Dorsolateral prefrontal cortex (tissue), 122 donors: ENCODE measurements at places on chromosomes 5 and 9.

DNA sequence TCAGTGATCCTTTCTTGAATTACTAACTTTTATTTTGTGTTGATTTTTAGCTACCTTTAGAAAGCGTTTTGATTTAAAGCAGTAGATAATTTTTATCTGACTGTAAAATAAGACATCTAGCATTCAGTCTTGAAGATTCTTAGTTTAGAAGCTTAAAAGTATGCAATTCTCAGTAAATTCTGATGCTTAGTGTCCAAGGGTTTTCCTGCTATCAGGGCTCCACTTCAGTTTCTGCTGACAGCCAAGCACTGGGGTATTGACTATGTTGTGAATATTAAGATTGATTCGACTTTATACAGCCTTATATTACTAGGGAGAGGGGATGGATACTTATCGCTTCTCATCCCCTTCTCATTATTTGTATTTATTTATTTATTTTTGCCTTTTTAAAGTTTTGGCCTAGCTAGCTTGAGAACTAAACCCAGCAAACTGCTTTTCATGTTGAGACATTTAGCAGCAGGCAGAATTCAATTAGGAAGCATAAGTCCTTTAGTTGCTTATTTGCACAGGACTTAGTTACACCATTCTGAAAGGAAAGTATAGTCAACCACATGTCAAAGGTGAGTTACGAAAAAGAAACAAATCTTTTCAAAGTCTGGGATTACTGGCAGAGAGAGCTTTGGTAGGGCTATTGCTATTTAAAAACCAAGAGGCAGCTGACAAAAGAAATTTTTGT, 2.9 kb downstream of the PBX3 start:
- no peak for DNase-seq

GRCh38 chr5:92002721-92003274, 619.7 kb upstream of the ARRDC3 start:
- DNase-seq: no peak

- DNase-seq: no peak
Measured at GRCh38 chr5:9067154-9067553, 478.7 kb downstream of the SEMA5A start.

DNA sequence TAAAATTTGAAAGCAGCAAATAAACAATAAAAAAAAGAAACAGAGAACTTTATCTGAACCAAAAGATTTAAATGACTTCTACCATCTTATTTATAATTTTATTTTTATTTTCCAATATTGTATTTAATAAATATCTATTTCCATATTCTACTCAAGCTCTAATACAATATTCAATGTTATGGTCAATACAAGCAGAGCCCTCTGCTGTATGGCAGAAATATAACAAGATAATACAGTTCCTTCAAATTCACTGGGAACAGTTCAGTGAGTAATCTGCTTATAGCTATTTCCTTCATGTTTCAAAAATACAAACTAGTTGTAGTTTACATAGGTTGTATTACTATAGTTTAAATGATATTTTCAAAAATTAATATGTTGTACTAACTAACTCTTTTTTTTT, 332.7 kb downstream of the PRDM9 start:
- no peak for DNase-seq

GRCh38 chr5:143716881-143717280, 95.1 kb upstream of the HMHB1 start:
- no peak for DNase-seq

- DNase-seq: no peak
Measured at GRCh38 chr9:130138171-130138653, 34.0 kb upstream of the NCS1 start.

- no peak for DNase-seq
Measured at GRCh38 chr5:172448999-172449398, 5.3 kb downstream of the SH3PXD2B start.

DNA sequence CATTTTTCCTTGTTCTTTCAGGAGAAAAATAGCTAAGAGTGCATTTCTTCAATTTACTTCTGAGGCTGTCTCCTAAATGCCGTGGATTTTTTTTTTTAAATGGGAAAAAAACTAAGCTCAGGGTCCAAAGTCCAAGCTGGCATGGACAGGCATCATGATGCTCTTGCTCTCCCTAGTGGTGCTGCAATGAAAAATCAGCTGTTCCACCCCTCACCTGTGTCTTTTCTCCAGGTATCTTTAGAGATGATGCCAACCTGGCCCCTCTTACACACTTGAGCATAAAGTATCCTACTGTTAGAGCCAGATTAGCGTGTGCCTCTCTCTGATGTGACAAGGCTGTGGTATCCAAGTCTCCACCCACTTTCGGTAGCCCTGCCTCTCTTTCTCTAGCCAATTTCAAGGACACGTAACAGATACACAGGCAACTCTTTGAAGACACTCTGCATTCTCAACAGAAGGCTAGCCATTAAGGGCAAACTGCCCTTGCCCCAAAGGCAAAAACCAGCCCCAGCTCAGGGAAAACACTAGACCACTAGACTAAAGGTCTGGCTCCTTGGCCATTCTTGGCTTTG, 208.8 kb downstream of the SAXO1 start:
- DNase-seq: no peak

DNA sequence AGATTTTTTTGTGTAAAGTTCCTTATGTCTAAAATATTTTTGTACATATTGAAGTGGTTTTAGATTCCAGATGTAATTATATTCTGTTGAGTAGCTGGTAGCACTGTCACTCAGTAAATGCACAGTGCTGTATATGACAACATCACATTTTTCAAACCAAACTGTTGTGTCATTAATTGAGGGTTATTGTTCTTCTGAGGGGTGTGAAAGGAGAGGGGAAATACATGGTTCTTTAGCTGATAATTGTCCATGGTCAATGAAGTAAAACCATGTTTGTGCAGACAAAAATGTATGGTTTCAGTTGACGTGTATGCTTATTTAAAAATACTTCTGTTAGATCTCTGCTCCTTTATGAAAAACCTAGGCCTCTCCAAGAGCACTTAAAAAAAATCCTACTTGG, 3.3 kb downstream of the ZNF462 start:
- no peak for DNase-seq

GRCh38 chr5:36389245-36389644, 87.5 kb upstream of the RANBP3L start:
- no peak for DNase-seq

- DNase-seq: no peak
Measured at GRCh38 chr9:133693116-133693515, 45.0 kb downstream of the SARDH start.

GRCh38 chr5:174523311-174524071, 200.9 kb upstream of the MSX2 start:
- no peak for DNase-seq

GRCh38 chr9:124780060-124780756, 3.3 kb downstream of the OLFML2A start:
- DNase-seq: no peak

DNA sequence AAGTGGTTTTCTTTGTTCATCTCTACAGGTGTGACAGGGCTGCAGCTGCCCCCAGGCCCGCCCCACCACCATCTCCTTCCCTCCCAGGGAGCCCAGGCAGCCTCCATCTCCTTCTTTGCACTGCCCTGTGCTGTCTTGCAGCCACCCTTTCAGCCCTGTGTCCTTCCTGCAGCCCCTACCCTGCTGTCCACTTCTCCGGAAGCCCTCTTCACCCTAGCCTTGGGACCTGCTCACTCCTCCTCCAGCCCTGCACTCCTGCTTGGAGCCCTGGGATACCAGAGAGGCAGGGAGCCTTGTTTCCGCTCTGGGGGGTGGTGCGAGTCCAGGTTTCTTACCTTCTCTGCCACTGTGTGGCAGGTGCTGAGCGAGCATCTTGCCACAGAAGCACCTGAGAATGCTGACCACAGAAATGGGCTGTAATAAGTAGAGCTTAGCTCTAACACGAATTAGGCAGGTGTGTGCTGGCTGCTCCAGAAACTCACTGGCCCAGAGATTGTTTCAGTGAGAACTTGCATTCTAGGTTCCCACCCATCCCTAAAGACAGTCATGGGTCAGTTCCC, 51.3 kb upstream of the GADD45G start:
- no peak for DNase-seq

- DNase-seq: no peak
Measured at GRCh38 chr5:1312206-1312605, 17.3 kb upstream of the TERT start.

DNA sequence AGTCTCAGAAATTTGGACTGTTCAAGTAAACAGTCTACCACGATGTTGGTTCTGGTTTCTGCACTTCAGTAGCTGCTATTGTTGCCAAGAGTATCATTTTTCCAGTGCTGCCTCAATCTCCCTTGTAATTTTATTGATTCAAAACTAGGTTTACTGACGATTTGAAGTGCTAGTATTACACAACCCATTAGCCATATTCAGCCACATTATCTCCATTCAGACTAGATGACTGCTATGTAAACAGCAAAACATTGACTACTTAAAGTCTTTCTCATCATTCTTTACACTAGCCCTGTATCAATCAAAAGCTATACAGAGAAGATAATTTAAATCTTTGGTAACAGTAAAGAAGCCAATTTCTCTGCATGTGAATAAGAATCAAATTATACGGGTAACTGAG, 102.0 kb upstream of the TSLP start:
- DNase-seq: no peak

DNA sequence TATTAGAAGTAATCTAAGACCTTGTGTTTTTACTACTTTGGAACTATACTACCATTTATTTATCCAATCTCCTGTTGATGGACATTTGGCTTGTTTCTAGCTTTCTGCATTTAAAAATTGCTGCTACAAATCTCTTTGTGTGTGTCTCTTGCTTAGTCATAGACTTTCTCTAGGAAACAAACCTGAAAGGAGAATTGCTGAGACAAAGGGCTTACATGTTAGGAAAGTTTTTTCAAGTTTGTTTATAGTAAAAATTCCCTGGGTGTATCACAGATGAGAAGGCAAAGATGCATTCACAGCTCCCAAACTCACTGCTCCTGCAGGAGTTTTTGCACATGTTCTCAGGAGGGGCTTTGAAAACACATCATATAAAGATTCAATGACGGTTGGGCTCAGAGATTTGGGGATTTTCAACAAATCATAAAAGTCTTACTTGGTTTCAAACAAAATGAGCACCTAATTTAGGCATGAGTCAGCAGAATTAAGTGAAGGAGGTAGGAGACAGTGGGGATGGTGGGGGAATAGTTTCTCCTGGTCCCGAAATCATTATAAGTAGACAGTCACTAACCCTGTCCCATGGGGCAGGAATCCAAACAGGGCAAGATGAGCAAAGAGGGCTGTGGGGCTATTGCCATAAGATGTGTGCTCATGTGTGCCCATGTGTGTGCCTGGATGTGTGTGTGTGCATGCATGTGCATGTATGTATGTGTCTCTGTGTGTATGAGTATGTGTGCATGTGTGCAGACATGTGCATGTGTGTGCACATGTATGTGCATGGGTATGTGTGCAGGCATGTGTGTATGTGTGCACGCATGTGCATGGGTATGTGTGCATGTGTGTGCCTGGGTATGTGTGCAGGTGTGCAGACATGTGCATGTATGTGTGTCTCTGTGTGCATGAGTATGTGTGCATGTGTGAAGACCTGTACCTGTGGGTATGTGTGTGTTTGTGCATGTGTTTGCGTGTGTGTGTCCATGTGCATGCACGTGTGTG, 43.4 kb upstream of the S1PR3 start:
- no peak for DNase-seq

GRCh38 chr5:63323926-63324325, 638.3 kb downstream of the HTR1A start:
- no peak for DNase-seq

DNA sequence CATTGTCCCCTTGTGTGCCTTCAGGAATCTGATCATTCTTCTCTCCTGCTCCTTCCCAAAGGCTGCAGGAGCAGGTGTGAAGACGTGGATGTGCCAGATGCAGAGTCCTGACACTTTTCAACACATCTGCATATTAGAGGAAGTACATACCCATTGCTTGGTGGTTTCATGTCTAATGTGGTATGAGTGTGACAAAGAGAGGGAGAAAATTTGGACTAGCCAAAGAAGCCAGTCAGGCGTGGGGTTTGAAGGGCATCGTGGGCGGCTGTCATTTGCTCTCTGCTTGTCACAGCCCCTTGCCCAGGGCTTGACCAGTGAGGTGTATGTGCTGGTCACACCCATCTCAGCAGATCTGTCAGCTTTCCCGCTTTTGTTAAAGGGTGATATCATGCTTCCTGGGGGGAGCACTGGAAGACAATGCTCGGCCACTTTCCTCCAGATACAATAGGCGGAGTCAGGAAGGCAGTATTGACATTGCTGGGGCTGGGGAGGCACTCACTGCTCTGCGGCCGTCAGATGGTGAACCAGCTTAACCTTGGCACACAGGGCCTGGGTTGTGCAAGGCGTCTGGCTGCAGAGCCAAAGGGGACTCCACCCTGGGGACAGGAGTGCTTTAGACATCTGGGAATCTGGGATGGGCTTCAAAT, 8.6 kb downstream of the TEK start:
- DNase-seq: no peak

GRCh38 chr5:175740014-175740413, 82.1 kb downstream of the HRH2 start:
- DNase-seq: peak; percentile 52

GRCh38 chr9:115212832-115213231, 94.9 kb upstream of the TNC start:
- no peak for DNase-seq

GRCh38 chr9:84136119-84136868, 155.7 kb downstream of the RMI1 start:
- no peak for DNase-seq

- no peak for DNase-seq
Measured at GRCh38 chr5:124634228-124634739, 112.2 kb downstream of the ZNF608 start.

DNA sequence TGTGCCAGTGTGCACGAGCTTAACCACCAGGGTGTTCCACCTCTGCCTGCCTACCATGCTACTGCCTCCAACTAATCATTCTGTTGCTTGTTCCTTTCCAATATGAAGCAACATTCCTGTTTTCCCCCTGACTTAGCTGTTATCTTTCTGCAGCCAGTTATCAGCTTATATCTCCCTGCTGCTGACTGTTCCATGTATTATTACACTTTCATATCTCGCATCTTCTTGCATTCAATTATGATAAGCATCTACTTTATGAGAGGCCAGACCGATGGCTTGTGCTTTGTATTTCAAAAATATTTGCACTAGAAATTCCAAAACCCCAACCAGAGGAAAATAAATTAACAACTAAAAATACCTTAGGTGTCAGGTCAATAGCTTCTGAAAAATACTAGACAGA, 394.0 kb upstream of the BRINP1 start:
- DNase-seq: no peak
